ENCODE measurements at places on chromosomes 5 and 9.

DNA sequence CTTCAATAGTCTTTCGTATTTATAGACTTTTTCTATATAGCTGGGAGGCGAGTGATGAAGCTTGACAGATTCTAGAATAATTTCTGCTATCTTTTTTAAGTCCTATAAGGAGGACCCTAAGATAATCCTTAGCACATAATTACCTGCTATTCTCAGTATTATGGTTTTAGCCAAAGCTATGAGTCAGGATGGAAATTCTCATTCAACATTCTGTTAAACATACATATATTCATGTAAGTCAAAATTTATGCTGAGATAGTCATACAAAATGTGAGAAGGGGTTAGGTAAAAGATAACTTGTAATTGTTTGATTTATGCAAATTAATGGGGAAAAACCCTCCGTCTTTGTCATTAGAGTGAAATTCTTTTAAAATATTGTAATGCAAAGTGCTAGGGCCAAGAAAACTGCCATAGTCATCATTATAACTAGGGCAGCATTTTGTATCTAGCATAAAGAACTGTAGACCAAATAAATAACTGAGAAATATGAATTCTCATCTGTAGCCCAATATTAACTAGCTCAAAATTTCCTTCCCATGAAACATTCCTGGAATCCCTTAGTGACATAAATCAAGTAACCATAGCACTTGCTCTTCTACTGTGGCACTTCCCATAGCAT, 118.5 kb downstream of the MRPS30 start:
- DNase-seq, result no peak

- DNase-seq, result no peak
Measured at GRCh38 chr5:92780057-92780456, 801.0 kb downstream of the NR2F1-AS1 start.

DNA sequence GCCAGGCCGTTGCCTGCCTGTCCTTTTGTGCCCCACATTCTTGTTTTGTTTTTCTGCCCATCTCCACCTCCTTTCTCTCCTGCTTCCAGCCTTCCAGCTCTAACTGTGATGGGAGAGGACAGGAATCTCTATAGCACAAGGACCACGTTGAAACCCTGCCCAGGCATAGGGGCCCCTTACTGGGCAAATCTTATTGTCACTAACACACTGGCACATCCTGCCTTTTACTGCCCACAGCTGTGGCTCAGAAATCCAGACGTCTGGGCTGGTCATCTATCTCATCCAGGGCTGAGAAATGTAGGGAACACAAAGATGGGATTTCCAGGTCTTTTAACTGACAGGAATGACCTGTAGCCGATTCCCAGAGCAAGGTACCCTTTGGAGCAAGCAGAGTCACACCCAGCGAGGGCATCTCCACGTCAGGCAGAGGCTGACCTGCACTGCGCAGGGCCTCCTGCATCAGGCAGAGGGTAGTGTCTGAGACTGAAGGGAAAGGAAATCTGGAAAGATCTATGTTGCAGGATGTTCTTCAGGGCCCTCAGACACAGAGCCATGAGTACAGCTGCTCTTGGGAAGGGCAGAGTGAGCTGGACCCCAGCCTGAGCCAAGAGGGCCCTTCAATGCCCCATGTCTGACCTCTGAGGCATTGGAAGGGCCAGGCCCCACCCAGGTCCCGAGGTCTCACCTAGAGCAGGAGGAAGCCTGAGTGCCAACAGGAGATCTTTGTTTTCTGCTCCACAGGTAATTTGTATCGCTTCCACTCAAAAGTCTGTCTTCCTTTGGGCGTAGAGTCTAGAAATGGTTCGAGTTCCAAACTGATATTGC, 278.8 kb downstream of the FSTL4 start:
- DNase-seq, result no peak

GRCh38 chr5:55162666-55163065, 2.7 kb downstream of the GPX8 start:
- no peak for DNase-seq

DNA sequence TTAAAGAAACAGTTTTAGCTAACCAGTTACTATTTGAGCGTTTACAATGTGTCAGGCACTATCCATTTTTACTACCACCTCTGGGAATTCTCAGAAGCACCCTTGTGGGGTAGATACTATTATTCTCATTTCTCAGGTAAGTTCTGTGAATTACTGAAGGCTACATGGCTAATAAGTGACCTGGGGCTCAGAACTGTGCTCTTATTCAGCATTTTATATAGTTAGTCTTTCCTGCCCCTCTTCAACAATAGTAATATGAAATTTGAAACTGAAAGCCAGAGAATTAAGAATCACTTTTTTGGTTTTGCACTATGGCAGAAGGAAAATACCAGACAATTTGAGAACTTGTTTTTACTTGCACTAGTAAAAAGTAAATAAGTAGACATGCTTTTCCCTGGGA, 11.8 kb downstream of the ELL2 start:
- DNase-seq, result no peak

DNA sequence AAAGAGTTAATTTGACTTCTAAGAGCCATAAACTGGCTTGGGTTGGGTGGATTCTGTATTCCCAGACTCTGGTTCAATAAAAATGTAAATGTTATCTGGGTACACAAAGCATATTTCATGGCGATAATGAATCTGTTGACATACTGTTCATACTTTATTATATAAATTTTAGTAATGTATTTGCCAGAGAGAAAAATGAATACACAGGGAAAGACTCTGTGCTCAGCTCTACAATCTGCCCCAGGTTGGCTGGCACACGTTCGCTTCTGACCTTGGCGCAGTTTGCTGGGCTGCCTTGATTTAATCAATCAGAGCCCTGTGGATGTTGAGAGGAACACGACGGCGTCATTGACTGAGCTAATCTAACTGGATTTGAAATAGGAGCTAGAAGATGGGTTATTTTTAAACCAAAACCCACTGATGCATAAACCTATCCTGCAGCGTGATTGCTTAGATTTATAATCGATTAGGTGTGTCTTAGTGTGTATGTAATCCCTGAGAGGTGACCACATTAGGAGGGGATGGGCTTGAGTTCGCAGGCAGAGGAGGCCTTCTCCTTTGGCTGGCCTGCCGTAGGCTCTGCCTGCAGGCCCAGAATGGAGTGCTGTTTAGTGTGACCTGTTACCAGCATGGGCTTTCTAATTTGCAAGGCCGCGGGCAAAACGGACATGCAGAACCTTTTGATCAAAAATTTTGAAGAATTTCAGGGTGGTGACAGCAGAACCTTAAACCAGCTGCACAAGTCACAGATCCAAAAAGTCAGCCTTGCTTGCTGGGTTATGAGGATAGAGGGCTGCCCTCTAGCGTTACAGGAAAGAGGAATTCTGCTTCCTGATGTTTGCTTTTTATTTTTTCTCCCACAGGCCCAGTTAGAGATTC, 3.9 kb upstream of the ADCY2 start:
- DNase-seq, result peak; percentile 68

DNA sequence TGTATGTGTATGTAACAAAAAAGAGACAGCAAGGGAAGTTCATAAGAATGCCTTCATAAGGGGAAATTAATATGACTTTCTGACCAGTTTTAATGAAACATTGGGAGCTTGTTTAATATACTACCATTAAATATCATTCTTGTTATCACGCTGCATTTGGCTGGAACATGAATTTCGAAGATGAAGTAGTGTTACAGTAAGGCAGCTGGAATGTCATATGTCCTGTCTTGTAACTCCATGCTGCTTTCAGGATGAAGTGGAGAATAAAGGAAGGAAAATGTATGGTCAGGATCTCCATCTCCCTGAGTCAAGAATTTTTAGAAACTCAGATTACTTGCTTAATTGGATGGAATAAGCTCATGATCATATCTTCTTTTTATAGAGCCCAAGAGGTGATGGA, 61.5 kb upstream of the DMAC1 start:
- no peak for DNase-seq

DNA sequence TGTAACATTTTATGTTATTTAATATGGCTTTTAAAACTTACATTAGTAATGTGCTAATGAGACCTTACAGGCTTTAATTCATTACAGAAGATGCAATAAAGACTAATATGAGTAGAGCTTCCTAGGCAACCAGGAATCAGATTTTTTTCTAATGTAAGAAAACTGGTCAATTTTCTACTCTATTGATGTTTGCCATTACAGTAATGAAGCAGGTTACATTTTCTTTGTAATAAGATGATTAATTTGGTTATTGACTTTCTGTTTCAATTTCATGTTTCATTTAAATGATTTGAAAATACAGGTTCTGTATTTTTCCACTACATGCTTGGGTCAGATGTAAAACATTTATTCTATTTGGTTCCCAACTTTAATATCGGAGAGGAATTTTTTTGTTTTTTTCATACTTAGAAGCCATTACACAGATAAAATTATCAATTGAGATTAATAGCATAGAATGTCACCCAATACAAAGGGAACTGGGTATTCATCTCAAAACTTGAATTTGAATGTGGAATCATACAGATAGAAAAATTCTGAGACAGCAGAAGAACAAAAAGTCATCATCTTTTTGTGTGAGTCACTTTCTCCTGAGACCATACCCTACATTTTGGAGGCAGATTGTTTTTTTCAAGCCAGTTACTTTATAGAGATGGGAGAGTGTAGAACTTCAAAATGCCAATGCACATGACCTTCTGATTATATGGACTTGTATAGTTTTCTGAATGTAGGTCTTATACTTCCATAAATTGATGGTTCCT, 133.6 kb upstream of the HMHB1 start:
- no peak for DNase-seq
